Activated naive CD8-positive, alpha-beta T cell treated with anti-CD3 and anti-CD28 coated beads, Interleukin-2, amount 50 U/mL, for 24 hours (primary cell): ENCODE measurements at places on chromosomes 3 and 15.

- no peak overlapping the region for H3K27ac ChIP-seq
- no peaks in the 10 kb centered on the region for H3K4me1 ChIP-seq
- no peak overlapping the region for H3K4me3 ChIP-seq
- H3K27me3 ChIP-seq = no peaks in the 10 kb centered on the region
These were observed 489.2 kb upstream of the CNTN4 start for GRCh38 chr3:1609416-1609815.

DNA sequence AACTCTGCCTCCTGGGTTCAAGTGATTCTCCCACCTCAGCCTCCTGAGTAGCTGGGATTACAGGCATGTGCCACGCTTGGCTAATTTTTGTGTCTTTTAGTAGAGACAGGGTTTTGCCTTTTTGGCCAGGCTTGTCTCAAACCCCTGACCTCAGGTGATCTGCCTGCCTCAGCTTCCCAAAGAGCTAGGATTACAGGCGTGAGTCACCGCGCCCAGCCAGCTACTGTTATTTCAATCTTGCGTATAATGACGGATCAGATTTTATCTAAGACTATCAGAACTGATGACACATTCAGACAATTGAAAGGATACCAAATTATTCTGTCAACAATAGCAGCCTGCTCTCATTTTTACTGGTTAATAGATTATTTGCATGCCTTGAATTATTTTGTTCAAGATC is 612.2 kb downstream of the ZIC1 start:
- no peaks in the 10 kb centered on the region for H3K27me3 ChIP-seq
- H3K27ac ChIP-seq = no peak overlapping the region
- H3K4me3 ChIP-seq = no peak overlapping the region

- no peak overlapping the region for H3K4me3 ChIP-seq
- H3K4me1 ChIP-seq = no peaks in the 10 kb centered on the region
- H3K36me3 ChIP-seq = peaks cover 23% of the 10 kb centered on the region
- no peak for DNase-seq
These were observed 35.2 kb upstream of the CDAN1 start for GRCh38 chr15:42772144-42772543.

GRCh38 chr3:184300378-184300720 is 1.3 kb downstream of the PSMD2 start:
- H3K27me3 ChIP-seq = no peaks in the 10 kb centered on the region
- H3K36me3 ChIP-seq = peaks cover 45% of the 10 kb centered on the region
- H3K4me3 ChIP-seq = peak overlapping the region; percentile 98
- H3K27ac ChIP-seq = peak overlapping the region; percentile 90
- peaks cover 25% of the 10 kb centered on the region for H3K4me1 ChIP-seq

DNA sequence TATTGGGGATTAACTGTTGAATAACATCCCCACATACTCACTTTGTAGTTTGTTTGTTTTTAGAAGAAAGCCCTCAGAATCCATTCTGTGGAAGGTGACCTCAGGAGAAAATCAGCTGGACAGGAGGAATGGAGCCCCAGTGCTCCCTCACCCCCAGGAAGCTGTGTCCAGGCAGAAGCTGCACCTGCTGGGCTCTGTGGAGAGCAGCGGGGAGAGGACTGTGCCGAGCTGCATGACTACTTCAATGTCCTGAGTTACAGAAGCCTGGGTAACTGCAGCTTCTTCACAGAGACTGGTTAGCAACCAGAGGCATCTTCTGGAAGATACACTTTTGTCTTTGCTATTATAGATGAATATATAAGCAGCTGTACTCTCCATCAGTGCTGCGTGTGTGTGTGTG is 14.0 kb downstream of the TIGIT start:
- H3K36me3 ChIP-seq = peaks cover 29% of the 10 kb centered on the region
- DNase-seq = no peak
- peaks cover 68% of the 10 kb centered on the region for H3K4me1 ChIP-seq
- no peaks in the 10 kb centered on the region for H3K27me3 ChIP-seq
- peak overlapping the region; percentile 58 for H3K4me3 ChIP-seq

DNA sequence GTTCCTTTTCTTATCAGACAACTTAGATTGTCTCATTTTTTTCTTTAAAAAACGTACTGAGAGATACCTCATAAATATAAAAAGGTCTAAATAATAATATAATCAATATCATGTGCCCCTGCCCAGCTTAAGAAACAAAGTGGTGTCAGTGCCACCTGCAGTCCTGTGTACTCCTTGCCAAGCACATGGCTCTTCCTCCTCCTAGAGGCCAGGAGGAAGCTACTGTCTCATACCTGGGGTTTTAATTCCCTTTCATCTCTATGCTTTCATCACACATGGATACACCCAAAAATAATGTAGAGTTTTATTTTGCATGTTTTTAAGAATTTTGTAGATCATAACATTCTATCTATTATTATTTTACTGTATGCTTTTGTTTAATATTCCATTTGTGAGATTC is 98.6 kb upstream of the C15orf61 start:
- no peaks in the 10 kb centered on the region for H3K36me3 ChIP-seq
- DNase-seq = no peak
- H3K27ac ChIP-seq = no peak overlapping the region
- H3K4me3 ChIP-seq = no peak overlapping the region

DNA sequence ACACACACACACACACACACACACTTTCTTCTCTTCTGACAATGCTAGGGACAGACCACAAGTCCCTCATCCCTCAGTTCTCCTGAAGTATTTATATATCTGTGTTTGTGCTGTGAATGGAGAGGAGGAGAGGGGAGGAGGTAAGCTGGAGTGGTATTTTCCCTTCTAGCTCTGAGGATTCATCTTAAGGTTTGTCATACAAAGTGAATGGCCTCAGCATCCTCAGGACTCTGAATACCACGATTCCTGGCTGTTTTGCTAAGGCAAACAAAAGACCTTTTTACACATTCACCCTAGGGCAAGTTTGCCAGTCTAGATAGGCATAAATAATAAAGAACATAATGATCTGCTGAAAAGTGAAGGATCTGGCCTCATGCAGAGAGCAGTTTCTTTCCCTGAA is 65.7 kb upstream of the CHMP2B start:
- no peak for DNase-seq
- H3K27me3 ChIP-seq = peaks cover 12% of the 10 kb centered on the region
- no peak overlapping the region for H3K27ac ChIP-seq
- H3K4me3 ChIP-seq = no peak overlapping the region

DNA sequence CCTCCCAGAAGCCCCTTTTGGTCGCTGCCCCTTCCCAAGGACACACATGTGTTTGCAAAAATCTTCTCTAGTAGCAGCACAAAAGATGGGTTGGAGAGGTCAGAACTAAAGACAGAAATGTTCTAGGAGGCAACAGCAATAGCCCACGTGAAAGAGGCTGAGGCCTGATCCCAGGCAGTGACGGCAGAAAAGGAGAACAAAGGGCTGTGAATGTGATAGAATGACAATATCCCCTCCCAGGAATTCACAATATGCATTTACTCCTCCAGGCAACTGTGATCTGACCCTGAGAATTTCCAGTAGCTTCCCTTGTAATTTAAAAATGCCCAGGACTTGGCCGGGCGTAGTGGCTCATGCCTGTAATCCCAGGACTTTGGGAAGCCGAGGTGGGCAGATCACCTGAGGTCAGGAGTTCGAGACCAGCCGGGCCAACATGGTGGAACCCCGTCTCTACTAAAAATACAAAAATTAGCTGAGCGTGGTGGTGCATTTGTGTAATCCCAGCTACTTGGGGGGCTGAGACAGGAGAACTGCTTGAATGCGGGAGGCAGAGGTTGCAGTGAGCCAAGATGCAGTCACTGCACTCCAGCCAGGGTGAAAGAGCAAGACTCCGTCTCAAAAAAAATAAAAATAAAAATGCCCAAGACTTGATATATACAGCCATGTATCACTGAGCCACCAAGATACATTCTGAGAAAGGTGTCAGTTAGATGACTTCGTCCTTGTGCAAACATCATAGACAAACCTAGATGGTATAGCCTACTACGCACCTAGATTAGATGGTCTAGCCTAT is 43.6 kb upstream of the PIAS1 start:
- peaks cover 2% of the 10 kb centered on the region for H3K4me1 ChIP-seq
- H3K36me3 ChIP-seq = peaks cover 2% of the 10 kb centered on the region
- no peak overlapping the region for H3K4me3 ChIP-seq
- H3K27me3 ChIP-seq = peaks cover 4% of the 10 kb centered on the region
- H3K27ac ChIP-seq = no peak overlapping the region
- DNase-seq = no peak

GRCh38 chr3:14885307-14885706 is 62.1 kb upstream of the NR2C2 start:
- no peaks in the 10 kb centered on the region for H3K27me3 ChIP-seq
- peak; percentile 17 for DNase-seq
- no peak overlapping the region for H3K4me3 ChIP-seq
- no peaks in the 10 kb centered on the region for H3K36me3 ChIP-seq

DNA sequence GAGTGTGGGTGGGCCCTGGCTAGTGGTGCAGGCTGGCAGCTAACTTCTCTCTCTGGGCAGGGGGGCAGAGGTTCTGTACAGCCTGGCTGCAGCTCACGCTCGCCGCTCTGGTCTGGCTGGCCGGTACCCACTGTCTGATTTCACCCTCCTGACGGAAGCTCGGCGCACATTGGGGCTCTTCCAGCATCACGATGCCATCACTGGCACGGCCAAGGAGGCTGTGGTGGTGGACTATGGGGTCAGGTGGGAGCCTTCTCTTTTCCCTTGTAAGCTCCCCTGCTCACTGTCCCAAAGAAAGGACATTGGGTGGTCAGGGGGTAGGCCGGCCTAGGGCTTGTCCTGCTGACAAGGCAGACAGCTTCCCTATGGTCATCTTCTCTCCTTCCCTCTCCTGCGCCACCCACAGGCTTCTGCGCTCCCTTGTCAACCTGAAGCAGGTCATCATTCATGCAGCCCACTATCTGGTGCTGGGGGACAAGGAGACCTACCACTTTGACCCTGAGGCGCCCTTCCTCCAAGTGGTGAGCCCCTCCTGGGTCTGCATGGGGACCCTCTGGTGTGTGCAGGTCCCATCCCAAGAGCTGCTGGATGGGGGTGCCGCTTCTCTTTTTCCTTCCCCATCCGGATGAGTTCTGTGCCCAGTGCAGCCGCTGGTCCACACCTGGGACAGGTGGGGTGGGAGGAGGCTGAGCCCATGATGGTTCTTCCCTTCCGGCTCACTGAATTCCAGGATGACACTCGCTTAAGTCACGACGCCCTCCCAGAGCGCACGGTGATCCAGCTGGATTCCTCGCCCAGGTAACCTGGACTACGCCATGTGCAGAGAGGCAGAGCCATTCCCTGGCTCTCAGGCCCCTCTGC is 7.6 kb downstream of the MAN2A2 start:
- H3K4me3 ChIP-seq = no peak overlapping the region
- no peak overlapping the region for H3K27ac ChIP-seq
- peaks cover 42% of the 10 kb centered on the region for H3K36me3 ChIP-seq
- peaks cover under 1% of the 10 kb centered on the region for H3K4me1 ChIP-seq

- peak within 1 kb of the TSS; percentile 69 for H3K4me3 ChIP-seq
- peaks cover 2% of the 10 kb centered on the region for H3K4me1 ChIP-seq
- H3K27ac ChIP-seq = peak within 1 kb of the TSS; percentile 49
- peaks cover 2% of the 10 kb centered on the region for H3K27me3 ChIP-seq
- DNase-seq = peak; percentile 9
- no peaks in the 10 kb centered on the region for H3K36me3 ChIP-seq
These were observed at the start of gene MKRN3 for GRCh38 chr15:23565395-23566070. Gene MKRN3 (plus strand): TSS chr15:23565674. CDS start chr15:23565783, 109 bp downstream.

DNA sequence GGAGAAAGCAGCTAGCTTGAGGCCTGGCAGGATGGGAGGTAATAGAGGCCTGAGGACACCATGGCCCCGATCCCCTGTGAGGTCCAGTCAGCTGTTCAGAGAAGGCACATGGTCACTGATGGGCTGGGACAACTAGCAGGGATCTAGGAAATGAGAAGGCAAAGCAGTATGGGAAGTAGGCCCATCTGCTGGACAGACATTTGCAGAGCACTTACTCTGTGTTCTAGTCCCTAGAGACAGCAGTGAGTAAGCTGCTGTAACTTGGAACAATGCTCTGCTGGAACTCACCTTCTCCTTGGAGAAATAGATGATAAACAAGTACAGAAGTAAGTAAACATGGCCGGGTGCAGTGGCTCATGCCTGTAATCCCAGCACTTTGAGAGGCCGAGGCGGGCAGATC is 7.1 kb downstream of the ECE2 start:
- no peak overlapping the region for H3K27ac ChIP-seq
- DNase-seq = no peak
- H3K4me1 ChIP-seq = no peaks in the 10 kb centered on the region
- no peaks in the 10 kb centered on the region for H3K36me3 ChIP-seq
- H3K4me3 ChIP-seq = no peak overlapping the region
- H3K27me3 ChIP-seq = peaks cover 20% of the 10 kb centered on the region

DNA sequence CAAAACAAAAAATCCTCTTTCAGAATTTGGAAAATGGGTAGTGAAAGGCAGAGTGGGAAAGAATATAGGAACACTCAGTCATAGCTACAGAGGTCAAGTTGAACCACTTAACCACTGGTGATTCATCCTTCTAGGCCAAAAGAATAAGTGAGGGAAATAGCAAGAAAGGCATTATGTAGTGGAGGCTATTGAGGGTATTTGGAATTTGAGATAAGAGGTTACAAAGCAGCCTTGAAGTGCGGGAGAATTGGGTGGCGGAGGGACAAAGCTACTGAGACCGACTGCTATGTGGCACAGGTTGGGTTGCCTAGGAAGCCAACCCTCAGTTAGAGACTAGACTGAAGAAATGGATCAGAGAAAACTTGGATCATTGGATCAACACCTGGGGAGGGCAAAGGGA is 109.5 kb downstream of the SYNPR start:
- H3K4me1 ChIP-seq = no peaks in the 10 kb centered on the region
- H3K27ac ChIP-seq = no peak overlapping the region
- H3K4me3 ChIP-seq = no peak overlapping the region
